RWPE2 (cell line): ENCODE measurements at places on chromosomes 2 and 18.
A peak's percentile ranks its signal among the peaks of the same experiment; 100 is the strongest.

- peak; percentile 24 for DNase-seq
Measured at GRCh38 chr2:232484628-232485347, 2.8 kb downstream of the ECEL1 start.

GRCh38 chr2:219991116-219991515, 363.7 kb downstream of the SLC4A3 start:
- no peak for DNase-seq

- DNase-seq, result no peak
Measured at GRCh38 chr18:31064130-31064529, 21.6 kb upstream of the DSC3 start.

- DNase-seq, result no peak
Measured at GRCh38 chr2:123738643-123739042, 286.4 kb upstream of the CNTNAP5 start.

DNA sequence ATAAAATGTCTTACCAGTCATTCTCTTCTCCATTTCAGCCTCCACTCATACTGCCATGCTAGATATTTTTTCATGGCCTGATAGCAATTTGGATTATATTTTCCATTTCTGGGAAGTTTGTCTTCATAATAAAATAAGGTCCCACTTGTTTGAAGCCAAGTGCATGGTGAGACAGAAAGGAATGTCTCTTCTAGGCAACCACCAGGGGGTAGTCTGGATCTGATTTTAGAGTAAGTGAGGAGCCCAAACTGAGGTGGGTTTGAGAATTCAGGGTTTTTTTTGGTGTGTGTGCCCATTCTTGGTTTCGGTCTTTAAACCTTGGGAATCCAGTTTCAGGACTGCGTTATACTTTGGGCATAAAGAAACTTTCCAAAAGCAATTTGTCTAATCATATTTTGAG, 315.5 kb downstream of the RPRM start:
- DNase-seq, result no peak

DNA sequence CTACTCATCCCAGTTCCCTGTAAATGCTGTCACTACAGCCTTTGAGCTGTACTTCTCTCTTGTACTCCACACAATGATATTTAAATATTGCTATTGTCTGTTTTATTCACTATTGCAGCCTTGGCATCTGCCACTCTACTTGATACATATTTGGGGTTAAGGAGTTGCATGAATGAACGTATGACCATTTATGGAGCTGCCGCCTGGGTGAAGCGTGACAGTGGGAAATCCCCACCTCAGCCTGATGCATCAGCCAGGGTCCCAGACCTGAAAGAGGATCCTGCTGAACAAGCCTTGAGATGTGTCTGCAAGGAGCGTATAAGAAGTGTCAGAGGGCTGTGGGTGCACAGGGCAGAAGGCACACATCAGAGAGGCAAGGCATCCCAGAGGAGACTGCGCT, 39.1 kb downstream of the MRPL35 start:
- no peak for DNase-seq

DNA sequence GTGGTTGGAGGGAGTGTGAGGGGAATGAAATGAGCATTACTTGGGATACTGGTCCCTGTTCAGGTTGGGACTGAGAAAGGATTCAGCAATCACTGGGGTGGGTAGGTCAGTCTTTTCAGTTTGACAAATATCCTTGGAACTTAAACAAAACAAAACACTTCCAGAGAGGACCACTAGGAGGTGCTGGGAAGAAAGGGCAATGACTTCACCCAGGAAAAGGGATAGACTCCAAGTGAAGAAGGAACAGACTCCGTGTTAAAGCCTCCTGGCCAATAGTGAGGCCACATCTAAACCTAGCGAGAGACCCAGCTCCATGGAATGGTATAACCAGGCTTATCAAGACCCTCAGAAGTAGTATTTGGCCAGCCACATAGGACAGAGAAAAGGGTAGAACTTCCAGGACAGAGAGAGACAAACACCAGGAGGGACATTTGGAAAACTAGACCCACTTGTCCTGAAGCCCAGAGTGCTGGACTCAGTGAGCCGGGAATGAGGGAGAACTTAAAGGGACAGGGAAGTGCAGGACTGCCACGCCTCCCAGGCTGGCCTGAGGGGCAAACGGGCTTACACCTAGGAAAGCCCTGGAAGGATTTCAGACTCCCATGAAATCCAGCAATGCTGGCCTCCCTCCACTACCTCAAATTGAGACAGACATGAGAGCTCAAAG, 19.6 kb upstream of the KCNG3 start:
- no peak for DNase-seq

DNA sequence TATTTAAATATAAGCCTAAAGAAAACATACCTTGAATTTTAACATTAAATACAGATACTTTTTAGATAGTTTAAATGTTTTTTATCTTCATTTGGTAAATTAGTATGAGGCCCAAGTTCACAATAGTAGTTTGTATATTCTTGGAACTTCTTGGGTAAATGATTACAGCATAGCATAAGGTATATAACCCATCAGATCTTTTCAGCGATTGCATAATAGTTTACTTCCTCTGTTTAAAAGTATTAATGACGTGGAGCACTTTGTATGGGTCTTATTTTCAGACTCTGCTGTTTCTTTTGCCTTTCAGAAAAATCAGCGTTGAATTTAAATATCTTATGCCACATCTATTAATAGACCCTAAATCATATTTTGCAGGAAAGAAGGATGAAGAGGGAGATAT, 60.2 kb downstream of the CHRNA1 start:
- DNase-seq, result no peak

GRCh38 chr2:105328281-105329196, 996 bp downstream of the TGFBRAP1 start:
- no peak for DNase-seq

GRCh38 chr2:137865954-137866540, 98.2 kb upstream of the HNMT start:
- no peak for DNase-seq

GRCh38 chr2:36453652-36454051, 98.1 kb downstream of the CRIM1 start:
- DNase-seq, result no peak

DNA sequence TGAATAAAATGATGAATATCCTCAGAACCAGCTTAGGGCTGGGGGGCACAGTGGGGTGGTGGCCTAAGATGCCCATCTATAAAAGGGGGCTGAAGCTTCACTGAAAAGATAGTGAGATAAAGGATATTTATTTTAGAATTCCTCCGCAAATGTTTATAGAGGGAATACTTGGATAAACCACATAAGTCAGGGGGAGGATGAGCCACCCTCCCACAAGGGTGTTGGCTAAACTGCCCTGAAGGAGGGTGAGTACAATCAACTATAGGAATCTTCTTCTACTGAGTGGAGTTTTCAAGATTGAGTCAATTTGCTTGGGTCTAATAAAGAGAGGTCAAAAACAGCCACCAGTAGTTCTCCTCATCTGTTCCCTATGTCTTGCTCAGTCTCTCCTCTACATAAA, 114.5 kb upstream of the TANK start:
- no peak for DNase-seq

- DNase-seq, result peak; percentile 78
Measured at GRCh38 chr2:97868986-97869721, 126.6 kb downstream of the TMEM131 start.

GRCh38 chr18:61019338-61020301, 313.6 kb upstream of the CDH20 start:
- DNase-seq, result no peak

DNA sequence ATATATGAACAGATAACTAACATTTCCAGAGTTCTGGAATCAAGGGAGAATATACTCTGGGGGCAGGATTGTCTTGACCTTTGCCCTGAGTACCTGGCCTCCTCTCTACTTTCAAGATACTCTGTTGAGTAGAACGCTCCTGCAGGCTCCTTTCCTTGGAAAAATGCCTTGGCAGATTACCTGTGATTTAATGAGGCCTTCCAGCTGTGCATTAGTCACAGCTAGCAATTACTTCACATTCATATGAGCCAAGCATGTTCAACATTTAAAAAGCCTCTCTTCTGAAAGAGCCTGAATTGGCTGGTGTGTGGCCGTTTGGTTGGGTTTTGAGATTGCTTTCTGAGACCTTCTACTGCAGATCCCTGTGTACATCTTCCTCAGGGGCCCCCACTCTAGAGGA, 142.2 kb downstream of the PLCL1 start:
- no peak for DNase-seq

GRCh38 chr18:59303656-59304195, 14.7 kb downstream of the CPLX4 start:
- DNase-seq, result no peak

DNA sequence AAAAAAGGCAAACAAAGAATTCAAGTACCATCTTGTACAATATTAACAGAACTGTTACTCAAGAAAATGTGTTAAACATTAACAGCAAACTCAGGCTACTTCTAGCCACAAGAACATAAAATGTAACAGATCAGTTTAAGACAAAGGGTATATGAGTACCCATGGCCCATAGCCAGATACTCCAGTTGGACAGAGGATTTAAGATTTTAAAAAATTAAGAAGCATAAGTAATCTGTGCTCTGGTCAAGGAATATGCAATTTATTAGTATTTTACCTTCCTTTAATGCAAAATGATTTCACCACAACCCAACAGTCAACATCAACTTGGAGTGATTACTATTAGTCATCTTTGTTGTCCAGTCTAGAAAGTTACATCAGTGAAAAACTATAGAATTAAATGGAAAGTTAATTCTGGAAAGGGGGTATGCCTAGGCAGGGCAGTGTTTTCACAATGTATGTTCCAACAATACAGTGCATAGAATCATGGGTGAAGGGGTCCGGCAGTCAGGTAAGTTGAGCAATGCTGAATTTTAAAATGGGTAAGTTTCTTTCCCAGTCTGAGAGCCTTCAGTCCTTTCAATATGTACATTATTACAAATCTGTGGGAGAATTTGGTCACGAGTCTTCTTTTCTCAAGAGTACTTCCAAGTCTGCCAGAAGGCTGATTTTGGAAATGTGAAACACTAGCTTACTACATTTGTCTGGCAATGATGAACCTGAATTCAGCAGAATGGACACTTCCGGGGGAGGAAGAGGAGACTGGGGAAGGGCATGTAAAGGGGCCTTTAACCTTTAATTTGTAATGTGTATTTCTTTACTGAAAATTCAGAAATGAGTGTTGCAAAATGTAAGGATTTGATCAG, 34.5 kb downstream of the SFT2D3 start:
- DNase-seq, result no peak

GRCh38 chr2:56185582-56186046, 1.8 kb downstream of the CCDC85A start:
- no peak for DNase-seq

DNA sequence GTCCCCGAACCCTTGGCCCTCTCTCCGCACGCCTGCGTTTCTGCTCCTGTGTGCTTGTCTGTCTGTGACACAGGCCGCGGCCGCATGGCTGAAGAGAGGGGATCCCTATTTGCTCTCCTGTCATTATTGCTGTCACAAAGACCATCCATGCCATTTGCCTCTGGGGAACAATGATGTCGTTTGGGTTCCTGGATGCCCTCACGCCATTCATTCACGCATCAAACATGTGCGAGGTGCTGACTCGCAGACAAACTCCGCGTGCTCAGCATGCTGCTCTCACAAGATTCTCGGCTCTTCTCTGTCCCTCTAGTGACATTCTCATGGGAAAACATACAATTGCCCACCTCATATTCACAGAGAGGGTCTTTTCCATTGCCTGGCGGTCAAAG, 67.8 kb downstream of the ASB1 start:
- no peak for DNase-seq

- no peak for DNase-seq
Measured at GRCh38 chr2:6941299-6942046, 24.3 kb downstream of the RNF144A start.

- no peak for DNase-seq
Measured at GRCh38 chr2:61693744-61694143, 155.6 kb upstream of the XPO1 start.

- DNase-seq, result no peak
Measured at GRCh38 chr2:10157293-10157692, 34.8 kb downstream of the RRM2 start.

- DNase-seq, result no peak
Measured at GRCh38 chr2:64515086-64515485, 9.0 kb upstream of the AFTPH start.

GRCh38 chr2:232466221-232466620, 10.3 kb downstream of the ALPI start:
- no peak for DNase-seq

DNA sequence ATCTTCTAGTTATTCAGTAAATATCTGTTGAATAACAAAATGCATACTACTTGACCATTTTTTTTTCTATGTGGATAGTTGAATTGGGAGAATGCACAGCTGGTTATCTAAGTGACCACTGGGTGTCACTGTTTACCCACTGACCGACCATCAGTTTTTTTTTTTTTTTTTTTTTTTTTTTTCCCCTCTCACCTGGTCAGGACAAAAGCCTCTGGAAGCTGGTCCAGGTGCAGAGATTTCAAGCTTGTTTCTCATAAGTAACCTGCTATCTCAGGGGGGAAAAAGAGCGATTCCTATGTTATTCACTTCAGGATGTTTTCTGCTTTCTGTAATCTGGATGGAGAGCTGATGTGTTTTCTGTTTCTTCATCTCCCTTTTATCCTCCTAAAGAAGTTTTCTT, 256.0 kb downstream of the DCDC2C start:
- DNase-seq, result no peak

GRCh38 chr2:219561179-219562048, 9.9 kb downstream of the OBSL1 start:
- DNase-seq, result peak; percentile 27

- DNase-seq, result no peak
Measured at GRCh38 chr2:65345631-65346030, 86.8 kb downstream of the SPRED2 start.

- no peak for DNase-seq
Measured at GRCh38 chr18:62944454-62944853, 229.1 kb downstream of the PHLPP1 start.

DNA sequence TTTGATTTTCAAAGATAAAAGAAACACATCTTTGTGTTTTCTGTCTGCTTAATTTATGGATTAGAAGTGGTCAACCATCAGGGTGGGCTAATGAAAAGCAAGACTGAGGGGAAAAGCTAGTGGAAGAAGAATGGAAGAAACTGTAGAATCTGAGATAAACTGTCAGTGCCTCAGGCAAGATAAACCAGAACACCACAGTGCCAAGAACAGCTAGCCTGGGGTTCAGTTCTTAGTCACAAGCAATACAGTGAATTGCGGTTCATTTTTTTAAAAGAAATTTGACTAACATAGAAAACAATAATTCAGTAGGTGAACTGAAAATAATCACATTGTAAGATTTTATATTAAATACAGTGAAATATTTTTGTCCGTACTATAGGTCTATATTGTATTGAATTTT, 22.0 kb upstream of the LNPK start:
- no peak for DNase-seq
